Femur (tissue), 1 donor: ENCODE measurements at places on chromosomes 1 and 21.

- DNase-seq, result no peak
These were observed 6.4 kb downstream of the TTC22 start for GRCh38 chr1:54794451-54795355.

DNA sequence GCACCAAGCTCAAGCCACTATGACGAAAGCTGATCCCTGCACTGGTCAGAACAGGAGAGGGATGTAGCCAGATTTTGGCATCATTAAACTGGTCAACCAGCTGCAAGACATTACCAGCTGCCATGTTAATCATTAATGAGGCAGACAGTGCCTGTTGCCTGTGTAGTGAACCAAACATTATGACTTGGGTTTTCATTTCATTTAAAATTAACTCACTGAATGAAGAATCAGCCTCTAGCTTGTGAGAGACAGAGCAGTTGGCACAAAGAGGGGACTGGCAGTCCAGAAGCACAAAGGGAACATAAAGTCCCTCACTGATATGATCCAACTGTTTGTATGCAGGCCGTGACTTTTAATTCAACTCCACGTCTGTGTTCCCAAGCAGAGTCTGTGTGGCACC is 318.9 kb downstream of the SEC16B start:
- DNase-seq, result no peak

DNA sequence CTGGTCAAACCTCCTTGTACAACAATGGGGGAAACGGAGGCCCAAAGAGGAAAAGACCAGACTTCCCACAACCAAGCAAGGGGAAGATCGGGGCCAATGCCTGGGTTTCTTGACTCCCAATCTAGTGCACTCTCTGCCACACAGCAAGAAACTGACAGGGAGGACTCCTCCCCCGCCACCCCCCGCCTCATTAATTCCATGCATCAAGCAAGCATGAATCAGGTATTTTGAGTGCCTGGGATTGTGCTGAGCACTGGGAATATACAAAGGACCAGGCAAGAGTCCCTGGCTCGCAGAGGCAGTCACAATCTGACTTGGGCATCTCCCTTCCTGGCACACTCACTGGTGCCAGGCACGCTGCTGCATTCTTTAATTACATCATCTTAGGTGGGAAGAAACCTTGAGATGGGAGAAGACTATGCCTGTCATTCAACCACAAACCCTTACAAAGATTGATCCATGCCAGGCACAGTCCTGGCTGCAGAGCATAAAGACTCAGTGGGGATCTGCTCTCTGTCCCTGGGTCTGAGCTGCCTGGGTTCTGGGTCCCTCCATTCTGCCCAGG is 4.4 kb upstream of the KCNC4 start:
- no peak for DNase-seq

GRCh38 chr1:224192082-224192788 is 9.2 kb downstream of the DEGS1 start:
- no peak for DNase-seq

GRCh38 chr1:69976896-69977295 is 228.5 kb downstream of the LRRC40 start:
- DNase-seq, result no peak

DNA sequence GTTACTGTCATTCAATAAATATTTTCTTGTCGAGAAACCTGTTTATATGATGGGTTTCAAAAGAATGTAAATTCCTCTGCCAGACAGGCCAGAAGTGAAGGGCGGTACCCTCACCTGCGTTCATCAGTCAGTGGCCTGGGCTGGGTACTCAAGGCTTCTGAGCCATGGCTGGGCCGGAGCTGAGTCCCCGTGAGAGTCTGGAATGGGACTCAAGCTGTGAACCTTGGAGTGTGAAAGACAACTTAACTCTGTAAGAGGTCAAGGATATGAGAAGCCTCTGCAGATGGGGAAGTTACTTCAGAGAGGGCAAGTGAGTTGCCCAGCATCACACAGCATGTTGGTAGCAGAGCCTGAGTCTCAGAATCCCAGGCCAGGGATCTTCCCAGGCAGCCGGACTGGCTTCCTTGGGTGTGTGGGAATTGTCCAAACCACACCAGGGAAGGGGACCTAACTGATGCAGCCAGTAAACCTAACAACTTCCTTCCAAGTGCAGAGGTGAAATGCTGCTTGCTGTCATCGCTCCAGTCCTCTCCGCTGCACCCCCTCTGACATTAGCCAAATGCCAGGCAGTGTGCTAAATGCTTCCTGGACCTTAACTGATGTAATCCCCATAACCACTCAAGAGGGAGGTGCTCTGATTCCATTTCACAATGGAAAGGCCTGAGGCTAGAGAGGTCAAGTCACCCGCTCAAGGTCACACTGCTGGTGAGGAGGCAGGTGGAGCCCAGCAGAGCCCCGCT is 4.8 kb downstream of the DISP3 start:
- no peak for DNase-seq

- DNase-seq, result no peak
These were observed 9.4 kb upstream of the RGS13 start for GRCh38 chr1:192626366-192627179.

- DNase-seq, result no peak
These were observed 141.4 kb downstream of the SMYD3 start for GRCh38 chr1:246365708-246366107.
